ENCODE measurements at places on chromosomes 1 and 21.

DNA sequence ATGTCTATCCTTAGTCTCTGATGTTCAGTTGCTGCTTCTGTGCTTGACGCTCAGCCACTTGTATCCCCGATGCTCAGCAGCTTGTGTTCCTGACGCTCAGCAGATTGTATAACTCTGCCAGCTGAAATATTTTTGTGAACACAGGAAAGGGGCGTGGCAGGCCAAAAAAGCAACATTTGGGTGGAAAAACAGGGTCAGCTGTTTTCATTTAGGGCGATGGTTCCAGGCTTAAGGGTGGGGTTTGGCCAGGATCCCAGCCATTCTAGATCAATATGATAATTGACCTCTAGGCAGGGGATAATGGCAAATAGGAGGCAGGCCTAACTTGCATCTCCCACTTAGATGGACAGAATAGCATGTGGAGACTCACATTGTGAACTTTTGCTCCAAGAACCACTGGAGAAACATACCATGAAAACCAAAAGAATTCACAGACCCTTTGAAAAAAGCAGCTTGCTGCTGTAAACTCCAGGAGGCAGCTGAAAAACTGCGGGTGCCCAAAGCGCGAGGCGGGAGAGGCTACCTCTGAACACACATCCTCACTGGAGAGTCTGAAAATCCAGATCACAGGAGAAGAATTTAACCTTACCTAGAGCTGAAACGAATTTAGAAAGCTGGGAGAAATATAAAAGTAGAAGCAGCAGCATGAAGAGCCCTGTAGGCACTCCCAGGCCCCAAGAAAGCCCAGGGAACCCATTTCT, 58.3 kb downstream of the ZNF648 start:
- DNase-seq, result no peak

DNA sequence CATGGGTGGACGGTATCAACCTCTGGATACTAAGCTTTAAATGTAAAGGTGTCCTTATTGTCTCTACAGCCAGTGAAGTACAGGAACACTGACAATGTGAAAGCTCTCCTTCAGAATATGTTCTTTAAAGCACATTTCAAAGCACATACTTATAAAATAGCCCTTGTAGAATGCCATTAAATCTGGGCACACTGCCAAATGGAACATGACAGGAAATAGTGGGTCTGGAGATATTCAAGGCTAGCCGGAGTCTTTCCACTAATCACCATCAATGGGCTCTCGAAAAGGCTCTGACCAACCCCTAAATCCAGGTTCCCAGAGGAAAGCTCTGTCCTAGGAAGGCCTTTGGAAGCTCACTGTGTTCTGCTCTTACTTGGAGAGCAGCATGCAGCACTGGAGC, 46.6 kb downstream of the PLD5 start:
- DNase-seq, result no peak

DNA sequence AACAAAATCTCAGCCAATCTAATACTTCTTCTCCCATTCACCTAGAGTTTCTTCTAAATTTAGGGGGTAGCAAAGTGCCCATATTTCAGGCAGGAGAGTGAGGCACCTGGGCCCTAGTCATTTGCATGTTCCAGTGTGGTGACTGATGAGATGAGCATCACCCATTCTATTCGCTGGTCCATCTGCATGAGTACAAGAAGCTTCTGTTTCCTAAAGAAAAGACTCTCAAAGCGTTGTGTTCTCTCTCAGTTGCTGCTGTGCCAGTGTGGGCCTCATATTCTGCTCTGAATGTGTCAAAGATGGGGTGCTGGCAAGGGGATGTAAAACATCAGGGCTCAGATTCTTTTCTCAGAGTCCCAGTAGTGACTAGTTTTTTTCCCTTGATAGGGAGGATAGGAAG, 16.1 kb upstream of the DPYD start:
- no peak for DNase-seq

- DNase-seq, result no peak
Measured at GRCh38 chr1:5661196-5662085, 330.8 kb downstream of the NPHP4 start.

GRCh38 chr21:35617491-35617890, 442.8 kb downstream of the SETD4 start:
- DNase-seq, result no peak

DNA sequence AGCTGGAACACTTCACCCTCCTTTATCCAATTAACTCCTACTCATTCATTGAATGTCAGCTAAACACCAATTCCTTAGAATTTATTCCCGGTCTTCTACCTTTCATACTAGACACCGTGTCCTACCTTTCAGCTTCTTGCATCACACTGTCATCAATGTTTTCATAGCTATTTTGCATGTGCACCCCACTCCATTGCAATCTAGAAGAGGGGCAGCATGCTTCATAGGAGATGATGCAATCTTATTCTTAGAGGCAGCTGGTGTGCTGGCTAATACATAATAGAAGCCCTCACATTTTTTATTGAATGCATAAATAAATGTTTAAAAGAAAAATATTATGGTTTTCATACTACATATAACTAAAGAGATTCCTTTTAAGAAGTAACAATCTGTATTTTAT, 123.6 kb downstream of the DSCAM start:
- no peak for DNase-seq

- DNase-seq, result no peak
Measured at GRCh38 chr1:167135281-167135840, 41.5 kb downstream of the STYXL2 start.

- DNase-seq, result no peak
Measured at GRCh38 chr1:184457500-184457899, 70.7 kb downstream of the C1orf21 start.

DNA sequence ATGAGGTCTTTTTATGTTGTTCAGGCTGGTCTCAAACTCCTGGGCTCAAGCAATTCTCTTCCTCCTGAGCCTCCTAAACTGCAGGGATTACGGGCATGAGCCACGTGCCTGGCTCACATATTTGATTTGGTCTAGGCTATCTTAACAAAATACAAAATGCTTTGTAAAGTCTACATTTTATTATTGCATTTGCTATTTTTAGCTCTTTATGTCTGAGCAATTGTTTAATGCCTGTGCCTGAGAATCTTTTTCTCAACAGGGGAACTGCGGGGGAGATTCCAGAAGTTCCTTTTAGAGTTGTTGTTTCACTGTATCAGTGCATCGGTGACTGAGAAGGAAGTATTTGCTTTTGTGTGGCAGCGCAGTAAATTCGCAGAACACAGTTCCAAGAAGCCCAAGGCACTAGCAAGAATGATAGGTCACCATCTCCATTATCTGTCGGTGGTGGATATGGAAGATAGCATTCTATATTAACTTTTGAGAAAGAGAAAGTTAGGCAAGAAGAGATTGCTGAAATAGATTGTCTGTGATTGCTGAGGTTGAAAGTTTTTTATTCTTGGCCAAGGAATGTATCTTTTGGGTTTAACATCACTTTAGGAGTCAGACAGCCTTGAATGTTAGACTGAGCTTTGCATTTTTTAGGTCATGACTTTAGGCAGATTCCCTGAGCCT, 167.3 kb downstream of the PDE4B start:
- no peak for DNase-seq
